NCI-H2081 (cell line): ENCODE measurements at places on chromosomes 5 and 9.
A peak's percentile ranks its signal among the peaks of the same experiment; 100 is the strongest.

DNA sequence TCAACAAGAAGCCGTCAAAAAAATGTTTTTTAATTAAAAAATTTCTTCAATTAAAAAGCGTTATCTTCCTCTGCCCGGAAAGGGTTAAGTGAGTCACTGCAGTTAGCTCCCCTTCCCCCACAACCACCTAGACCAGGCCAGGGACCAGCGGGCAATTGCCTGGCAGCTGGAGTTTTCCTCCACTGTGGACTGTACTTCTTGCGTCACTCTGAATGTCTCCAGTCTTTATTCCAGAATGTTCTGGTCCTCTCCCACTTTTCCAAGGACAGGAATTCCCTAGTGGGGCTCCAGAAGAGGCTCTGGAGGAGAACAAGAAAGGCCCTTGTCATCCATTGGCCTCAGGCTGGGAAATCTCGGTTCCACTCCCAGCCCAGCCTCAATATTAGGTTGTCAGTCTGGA is 114.0 kb downstream of the C9orf50 start:
- no peak for DNase-seq

- no peak for DNase-seq
These were observed 634.4 kb upstream of the C9orf72 start for GRCh38 chr9:28207657-28208056.

DNA sequence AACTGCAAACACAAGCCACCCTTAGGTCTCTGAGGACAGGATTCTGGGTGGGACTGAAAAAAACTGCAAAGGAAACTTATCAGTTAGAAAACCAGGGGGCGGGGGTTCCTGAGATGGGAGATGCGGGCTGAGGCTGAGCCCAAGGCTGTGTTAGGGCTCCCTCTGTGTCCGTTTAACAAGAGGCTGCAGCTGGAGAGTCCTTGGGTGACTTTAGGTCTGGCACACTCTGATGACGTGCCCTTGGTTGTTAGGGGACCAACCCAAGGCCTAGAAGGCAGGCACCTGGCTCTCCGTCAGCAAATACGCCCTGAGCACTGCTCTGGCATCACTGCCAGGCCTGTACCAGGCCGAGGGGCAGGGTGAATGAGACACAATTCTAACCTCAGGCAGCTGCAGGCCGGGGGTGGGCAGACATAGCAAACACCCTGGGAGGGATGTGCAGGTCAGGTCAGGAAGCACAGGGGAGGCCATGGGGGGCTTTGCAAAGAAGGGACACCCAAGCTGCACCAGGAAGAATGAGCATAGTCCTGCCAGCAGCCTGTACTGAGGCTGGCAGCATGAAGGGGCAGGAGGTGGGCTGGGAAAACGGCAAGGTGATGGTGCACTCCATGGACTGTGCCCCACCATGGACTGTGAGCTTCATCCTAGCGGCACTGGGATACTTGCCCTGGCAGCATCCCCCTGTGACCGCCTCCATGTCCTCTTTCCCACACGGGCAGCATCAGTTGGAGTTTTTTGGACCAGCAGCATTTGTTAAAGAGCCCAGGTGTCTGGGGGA is 137.9 kb downstream of the GABBR2 start:
- DNase-seq, result no peak

- no peak for DNase-seq
These were observed 41.3 kb downstream of the TMEM174 start for GRCh38 chr5:73214306-73214705.

DNA sequence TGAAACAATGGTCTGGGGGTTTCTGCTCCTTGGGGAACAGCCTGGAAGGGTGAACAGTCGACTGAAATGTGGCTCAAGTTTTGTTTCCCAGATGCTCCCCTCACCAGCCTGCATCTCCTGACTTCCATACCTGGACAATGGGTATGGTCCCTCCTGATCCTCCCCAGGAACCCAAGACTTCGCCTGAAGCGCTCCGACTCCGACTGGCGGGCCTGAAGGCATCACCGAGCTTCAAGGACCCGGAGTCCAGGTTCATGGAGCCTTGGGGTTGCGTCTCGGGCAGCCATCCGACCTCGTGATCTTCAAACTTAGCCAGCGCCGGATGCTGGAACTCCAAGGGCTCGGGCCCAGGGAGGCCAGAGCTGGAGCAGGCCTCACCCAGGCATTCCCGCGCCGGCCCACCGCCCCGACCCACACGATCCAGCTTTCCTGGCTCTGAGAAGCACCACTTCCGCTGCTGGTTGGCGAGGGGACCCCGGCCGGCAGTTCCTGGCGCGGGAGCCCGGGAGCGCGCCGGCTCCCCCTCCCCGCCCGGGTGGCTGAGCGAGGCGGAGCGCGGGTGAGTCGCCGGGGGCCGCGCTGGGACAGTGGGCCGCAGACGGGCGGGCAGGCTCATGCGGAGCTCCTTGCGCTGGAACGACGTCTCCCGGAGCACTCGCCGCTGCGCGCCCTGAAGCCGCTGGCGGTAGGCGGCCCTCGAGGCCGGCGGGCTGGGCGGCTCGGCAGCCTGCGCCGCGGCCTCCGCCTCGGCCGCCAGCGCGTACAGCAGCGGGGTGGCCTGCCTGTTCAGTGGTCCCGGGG is 5.2 kb downstream of the SHROOM1 start:
- DNase-seq, result no peak

GRCh38 chr5:72076621-72077300 is 30.5 kb upstream of the MAP1B start:
- no peak for DNase-seq

DNA sequence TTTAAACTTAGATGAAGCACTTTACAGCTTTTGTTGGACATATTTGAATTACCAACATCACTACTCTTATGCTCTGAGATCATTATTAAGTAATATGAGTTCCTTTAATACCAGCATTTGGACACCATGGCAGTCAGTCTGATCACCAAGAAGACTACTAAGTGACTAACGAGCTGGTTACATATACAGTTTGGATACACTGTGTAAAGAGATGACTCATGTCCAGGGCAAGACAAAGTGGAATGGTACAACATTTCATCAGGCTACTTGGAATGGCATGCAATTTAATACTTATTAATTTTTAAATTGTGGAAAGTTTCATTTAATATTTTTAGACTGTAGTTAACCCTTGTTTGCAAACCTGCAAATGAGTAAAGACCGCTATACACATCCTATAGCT is 237.4 kb upstream of the PRDM9 start:
- no peak for DNase-seq

DNA sequence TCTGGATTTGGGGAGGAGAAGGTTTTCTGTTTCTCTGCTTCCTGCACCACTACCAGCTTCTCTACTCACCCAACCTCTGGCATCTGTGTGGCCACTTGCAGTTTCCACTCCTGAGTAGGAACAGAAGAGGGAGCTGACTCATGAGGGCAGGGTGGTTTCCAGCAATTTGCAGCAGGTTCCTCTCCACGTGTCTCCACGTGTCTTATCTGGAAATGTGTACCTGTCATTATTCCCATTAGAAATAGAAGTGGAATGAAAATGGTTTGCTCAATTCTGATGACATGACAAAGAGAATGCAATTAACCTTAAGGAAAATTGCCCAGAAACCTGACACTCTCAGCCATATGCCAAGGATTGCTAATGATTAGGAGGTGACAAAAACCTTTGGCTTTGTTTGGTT is 33.0 kb downstream of the EGFLAM start:
- no peak for DNase-seq

DNA sequence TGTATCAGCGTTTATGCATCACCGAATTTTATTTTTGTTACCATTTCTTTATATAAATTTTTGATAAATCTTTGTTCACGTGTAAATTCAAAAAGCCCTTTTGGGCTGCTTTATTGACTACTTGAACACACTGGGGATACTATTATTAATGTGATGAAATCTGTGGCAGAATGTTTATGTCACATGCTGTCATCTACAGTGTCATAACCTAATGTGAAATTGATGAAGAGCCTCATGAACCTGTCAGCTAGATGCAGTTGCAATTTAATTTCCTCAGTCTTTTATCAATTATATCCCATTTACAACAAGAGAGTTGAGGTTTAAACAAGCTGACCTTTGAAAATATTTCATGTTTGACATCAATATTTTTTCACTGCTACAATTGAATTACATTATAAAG is 1100.4 kb upstream of the COX7C start:
- no peak for DNase-seq

DNA sequence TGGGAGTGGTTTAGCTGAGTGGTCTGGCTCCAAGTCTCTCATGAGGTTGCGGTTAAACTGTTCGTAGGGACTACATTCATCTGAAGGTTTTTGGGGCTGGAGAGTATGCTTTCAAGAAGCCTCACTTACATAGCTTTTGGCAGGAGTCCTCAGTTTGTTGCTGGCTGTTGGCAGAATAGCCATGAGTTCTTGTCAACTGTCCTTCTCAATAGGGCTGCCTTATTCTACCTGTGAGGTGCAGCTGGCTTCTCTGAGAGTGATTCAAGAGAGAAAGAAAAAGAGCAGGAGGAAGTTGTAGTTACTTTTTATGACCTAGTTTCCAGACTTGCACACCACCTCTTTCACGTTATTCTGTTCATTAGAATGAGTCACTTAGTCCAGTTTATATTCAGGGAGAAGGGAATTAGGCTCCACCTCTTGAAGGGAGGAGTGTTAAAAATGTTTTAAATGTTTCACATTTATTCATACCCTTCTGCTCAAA is 33.2 kb downstream of the YTHDC2 start:
- DNase-seq, result no peak

DNA sequence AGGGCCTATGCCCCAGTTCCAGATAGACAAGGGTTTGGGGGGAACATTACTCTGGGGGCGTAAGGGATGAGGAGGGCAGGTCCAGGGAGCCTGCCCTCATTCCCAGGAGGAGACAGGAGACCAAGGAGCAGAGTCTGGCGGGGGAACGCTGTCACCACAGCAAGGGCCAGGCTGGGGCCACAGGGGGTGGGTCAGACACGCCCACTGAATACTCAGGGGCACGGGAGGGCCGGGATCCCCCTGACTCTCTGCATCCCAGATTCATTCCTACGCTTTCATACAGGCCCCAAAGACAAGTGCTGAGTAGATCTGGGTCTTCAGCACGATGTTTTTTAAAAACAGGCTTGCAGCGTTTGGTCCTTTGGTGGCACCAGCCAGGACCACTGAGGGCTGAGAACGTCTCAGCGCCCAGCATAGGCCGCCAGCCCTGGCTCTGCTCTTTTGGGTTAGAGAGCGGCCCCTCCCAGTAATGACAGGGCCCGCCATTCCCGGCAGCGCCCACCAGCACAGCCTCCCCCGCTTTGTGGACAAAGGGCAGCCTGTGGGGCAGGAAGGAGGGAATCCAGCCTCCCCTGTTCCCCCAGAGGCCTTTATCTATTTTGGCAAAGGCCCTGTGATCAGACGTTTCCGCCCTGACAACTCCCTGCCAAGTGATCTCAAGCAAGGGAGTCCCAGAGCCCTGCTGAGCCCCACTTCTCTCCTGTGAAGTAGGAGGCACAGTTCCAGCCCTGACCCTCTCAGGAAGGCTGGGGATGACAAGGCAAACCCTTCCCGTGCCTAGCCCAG is 24.9 kb downstream of the NEK6 start:
- no peak for DNase-seq

DNA sequence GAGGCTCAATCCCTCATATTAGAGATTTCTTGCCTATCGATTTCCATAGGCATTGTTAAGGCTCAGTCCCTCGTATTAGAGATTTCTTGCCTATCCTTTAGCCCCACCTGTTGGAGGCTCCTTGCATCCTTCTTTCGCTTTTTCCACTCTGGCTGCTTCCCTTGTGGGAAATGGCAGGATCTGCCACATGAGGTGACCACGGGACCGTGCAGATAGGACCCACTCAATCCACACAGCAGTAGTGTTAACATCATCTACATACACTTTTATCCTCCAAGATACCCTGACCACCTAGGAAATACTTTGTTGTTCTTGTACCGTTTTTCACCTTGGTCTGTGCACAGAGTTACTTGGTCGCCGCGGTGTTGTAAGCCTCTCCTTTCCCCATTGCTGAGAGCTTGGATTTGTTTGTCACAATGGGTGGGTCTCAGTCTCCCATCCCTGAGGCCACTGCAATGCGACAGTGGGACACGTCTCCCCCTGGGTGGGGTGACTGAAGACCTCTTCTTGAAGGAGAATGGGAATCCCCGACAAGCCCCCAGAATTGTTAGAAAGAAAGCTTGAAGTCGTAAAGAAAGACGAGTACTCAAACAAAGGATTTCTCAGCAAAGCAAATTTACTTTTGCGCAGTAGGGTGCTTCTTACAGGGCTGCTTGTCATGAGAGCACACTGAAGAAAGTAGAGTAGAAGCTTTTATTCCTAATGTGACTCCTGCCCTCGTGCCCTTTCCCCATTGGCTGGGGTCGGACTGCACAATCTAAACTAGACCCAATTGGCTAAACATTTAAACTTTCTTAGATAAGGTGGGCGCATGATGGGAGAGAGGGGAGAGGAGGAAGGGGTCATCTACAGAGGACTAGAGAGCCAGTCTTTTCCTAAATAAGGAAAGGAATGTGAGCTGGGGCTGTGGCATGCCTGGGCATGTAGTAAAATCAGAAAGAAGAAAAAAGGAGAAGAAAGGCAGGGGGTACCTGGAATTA is 19.8 kb downstream of the IFT74 start:
- peak; percentile 17 for DNase-seq

DNA sequence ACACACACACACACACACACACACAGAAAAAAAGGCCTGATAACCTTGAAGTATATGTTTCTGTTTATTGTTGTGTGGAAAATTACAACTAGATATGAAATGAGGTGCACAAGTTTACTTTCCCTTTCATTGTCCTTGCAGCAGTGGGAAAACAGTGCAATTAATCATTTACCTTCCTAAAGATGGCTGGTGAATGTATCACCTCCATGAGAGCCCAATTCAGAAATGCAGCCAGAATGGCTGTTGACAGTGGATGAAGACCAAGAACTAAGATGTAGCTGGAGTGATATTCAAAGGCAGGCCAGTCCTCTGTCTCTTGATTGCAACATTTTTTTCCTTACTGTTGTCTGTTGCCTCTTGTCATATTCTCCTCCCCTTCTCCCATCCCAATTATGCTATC is 49.6 kb upstream of the EIF4EBP3 start:
- no peak for DNase-seq
